ENCODE measurements at places on chromosomes 6 and 20. TPM values are rescaled to one million over a fixed set of nuclear protein-coding genes. Genes with fewer than 3 reads are reported as not detected.

The MCCD1 gene
- not detected for total RNA-seq

The HSD17B8 gene
- 25.4 TPM for total RNA-seq

The F13A1 gene
- total RNA-seq = not detected

The CTCFL gene
- not detected for total RNA-seq

The METTL24 gene
- total RNA-seq = not detected

The BPIFB4 gene
- total RNA-seq = not detected

The LIN28B gene
- total RNA-seq = not detected

The PI3 gene
- not detected for total RNA-seq

The HLA-DOA gene
- total RNA-seq = 3.6 TPM

The KIF13A gene
- 0.17 TPM for total RNA-seq

The FRMD1 gene
- total RNA-seq = not detected

The TNNC2 gene
- not detected for total RNA-seq

The KIFC1 gene
- 58.6 TPM for total RNA-seq

The HCRTR2 gene
- total RNA-seq = not detected
